ENCODE measurements at places on chromosomes 11 and 22.

- DNase-seq, result no peak
These were observed 130.4 kb downstream of the NAV2 start for GRCh38 chr11:19843079-19843478.

GRCh38 chr11:65217441-65218423, 36.0 kb downstream of the CAPN1 start:
- no peak for DNase-seq

DNA sequence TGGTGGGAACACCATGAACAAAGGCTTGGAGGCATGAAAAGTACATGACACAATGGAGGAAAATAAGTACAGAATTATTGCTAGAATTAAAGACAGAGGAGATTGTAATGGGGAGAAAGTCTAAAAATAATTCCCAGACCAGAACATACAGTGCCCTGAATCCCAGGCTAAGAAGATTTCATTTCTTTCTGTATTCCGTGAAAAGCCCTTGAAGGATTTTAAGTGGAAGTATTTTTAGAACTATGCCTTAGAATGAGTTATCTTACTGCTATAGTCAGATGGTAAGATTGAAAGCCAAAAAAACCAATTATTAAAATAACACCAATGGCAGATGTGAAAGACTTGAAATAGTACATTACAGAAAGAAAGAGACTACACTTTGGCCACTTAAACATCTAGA, 36.1 kb upstream of the SLC5A12 start:
- DNase-seq, result no peak

- DNase-seq, result no peak
These were observed 138.9 kb upstream of the MTNR1B start for GRCh38 chr11:92830377-92831155.

DNA sequence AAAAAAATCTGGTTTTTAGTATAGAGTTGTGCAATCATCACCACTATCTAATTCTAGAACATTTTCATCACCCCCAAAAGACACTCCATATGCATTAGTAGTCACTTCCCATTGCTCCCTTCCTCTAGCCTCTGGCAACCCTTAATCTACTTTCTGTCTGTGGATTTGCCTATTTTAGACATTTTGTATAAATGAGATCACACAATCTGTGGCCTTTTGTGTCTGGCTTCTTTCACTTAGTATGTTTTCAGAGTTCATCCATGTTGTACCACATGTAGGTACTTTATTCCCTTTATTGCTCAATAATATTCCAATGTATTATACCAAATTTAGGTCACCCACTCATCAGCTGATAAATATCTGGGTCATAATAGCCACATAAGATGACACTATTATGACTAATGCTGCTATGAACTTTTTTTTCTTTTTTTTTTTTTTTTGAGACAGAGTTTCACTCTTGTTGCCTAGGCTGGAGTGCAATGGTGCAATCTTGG, 67.5 kb upstream of the SCUBE2 start:
- no peak for DNase-seq

GRCh38 chr11:126392633-126393013, 37.1 kb downstream of the ST3GAL4 start:
- no peak for DNase-seq

GRCh38 chr11:106872246-106872645, 146.0 kb downstream of the GUCY1A2 start:
- no peak for DNase-seq

DNA sequence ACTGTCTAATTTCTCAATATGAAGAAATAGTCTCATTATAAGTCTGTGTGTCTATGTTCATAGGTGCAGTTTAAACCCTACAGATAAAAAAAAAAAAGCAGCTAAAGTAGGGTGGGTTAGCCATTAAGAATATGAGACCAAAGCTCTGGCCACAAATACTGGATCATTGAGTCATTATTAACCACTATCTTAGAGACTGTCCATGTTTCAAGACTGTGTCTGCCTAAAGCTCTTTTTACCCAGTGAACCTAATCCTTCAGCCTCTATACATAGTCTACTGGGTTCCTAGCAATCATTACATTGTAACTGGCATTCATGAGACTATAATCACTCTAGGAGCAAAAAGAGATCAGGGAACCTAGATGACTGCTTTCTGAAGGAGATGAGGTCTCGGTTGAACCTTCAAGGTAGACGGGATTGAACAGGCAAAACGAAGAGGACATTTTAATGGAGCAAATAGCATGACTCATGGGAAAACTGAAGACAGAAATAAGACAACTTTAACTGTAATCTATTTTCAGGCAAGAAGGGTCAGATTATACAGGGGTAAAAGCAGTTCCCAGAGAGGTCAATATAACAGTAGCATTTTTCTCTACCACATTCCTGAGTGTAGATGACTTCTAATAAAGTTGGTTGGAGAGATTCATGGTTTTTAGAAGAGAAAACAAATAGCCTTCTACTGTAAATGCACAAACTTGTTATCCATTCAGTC, 64.0 kb upstream of the FIBIN start:
- DNase-seq, result no peak

DNA sequence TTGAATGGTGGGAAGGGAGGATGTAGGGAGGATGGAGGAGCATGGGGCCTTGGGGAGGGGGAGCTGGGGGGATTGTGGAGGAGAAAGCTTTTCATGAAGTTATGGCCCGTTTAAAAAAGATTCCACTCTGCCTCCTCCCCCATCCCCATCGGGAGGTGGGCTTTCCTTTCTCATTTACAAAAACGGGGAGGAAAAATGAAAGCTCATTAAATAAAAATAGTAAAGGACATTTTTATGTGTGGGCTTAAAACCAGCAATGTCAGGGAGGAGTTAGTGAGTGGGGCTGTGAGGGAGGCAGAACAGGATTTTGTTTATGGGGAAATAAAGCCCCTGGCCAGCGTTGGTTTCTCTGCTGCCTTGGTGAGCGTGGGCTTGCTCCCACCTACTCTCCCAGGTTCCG, 83.2 kb downstream of the ZBTB16 start:
- DNase-seq, result no peak

DNA sequence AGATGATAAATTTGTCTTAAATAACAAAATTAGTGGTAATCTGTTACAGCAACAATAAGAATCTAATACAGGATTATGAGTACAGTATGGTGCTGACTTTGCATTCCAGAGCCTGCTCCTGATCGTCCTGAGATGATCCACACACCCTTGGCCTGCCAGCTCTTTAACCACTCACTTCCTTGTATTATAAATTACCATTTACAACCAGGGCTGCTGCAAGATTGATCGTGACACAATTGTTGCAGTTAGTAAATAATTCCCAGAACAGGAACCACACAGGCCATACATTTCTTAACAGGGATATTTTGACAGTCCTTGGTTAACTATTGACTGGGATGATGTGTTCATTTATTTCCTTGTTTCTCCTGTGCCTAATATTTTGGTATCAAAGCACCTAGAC, 3.8 kb upstream of the CBLIF start:
- no peak for DNase-seq

DNA sequence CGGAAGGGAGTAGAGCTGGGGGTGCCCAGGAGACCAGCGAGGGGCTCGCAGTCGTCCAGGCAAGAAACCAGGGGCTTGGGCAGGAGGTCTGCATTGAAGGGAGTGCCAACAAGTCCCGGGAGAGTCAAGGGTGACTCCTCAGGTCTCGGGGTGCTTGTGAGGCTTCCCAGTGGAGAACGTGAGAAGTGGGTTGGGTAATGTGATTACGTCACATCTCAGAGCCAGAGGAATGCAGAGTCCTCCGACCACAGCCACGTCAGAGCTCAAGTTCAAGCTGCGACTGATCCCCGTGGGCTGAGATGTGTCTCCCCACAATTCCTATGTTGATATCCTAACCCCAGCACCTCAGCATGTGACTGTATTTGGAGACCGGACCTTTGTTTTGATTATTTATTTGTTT, 89.7 kb upstream of the SHANK2 start:
- no peak for DNase-seq

DNA sequence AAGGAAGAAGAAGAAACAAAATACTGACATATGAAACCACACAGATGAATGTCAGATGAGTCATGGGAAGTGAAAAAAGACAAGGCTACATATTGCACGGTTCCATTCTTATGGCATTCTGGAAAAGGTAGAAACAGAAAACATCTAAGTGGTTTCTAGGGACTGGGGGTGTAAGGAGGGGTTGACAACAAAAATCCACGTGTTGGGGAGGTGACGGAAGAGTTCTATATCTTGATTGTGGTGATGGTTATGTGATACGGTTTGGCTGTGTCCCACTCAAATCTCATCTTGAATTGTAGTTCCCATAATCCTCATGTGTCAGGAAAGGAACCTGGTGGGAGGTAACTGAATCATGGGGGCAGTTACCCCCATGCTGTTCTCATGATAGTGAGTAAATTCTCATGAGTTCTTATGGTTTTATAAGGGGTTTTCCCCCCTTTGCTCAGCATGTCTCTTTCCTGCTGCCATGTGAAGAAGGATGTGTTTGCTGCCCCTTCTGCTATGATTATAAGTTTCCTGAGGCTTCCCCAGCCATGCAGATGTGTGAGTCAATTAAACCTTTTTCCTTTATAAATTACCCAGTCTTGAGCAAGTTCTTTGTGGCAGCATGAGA, 6.4 kb upstream of the ARFGAP3 start:
- peak; percentile 48 for DNase-seq

DNA sequence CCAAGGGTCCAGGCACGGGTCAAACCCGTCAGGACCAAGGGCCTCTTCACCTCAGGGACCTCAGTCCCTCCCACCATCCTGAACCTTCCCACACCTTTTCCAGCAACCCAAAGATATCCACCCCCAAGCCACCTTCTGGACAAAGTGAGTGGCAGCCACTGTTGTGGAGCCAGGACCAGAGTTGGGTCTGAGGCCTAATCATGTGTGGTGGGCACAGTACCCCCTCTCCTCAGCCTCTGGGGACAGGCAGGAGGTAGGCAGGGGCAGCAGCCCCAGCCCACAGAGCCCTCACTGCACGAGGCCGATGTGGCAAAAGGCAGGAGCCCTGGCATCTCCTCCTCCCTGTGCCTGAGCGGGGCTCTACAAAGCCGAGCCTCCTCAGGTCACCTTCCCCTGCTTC, 2.5 kb downstream of the KCNJ11 start:
- no peak for DNase-seq

- no peak for DNase-seq
These were observed 29.9 kb upstream of the MOB2 start for GRCh38 chr11:1516273-1517067.

- no peak for DNase-seq
These were observed 35.4 kb downstream of the MUC2 start for GRCh38 chr11:1109918-1110705.

DNA sequence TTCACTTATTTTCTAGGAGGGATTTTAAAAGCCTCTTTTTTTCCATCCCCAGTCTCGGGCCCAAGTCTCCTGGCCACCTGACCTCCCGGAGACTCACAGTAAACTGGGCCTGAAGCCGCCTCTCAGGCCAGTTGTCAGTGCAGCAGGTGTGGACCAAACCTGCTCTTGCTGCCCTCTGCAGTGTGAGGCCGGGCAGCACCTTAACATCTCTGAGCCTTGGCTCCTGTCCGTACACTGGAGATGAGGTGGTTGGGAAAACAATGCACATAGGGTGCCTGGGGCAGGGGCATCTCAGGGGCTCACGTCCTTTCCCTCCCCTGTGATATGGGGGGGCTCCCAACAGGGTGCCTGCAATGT, 45.1 kb downstream of the PHF21B start:
- DNase-seq, result no peak

- DNase-seq, result no peak
These were observed 830 bp upstream of the SPDYC start for GRCh38 chr11:65169164-65169641.

- no peak for DNase-seq
These were observed 28.2 kb downstream of the C2CD3 start for GRCh38 chr11:74142624-74143023.

DNA sequence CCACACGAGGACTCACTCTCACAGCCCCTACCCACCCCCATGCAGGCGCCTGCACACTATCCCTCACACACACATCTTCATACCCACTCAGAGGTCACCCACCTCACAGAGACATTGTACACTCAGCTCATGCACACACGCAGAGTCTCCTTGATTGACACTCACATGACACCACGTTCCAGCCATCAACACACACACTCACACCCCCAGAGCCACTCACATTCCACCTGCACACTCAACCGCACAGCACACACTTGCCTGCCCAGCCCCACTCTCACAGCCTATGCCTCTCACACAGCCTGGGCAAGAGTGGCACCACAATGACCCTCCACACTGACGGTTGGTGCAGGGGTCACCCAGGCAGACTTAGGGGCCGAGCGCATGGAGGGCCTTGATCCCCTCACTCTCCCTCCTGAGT, 2.2 kb downstream of the SPI1 start:
- DNase-seq, result no peak

- DNase-seq, result no peak
These were observed at the start of gene MRGPRE for GRCh38 chr11:3231851-3232744. TSS of gene MRGPRE (minus strand) at chr11:3232417. CDS start at chr11:3228799, 3,618 bp downstream.

- DNase-seq, result no peak
These were observed 61.8 kb downstream of the SNX19 start for GRCh38 chr11:130854483-130854882.

- DNase-seq, result no peak
These were observed 81.0 kb downstream of the CCDC34 start for GRCh38 chr11:27281740-27282590.

- DNase-seq, result no peak
These were observed 101.9 kb downstream of the MRTFA start for GRCh38 chr22:40534379-40535188.

DNA sequence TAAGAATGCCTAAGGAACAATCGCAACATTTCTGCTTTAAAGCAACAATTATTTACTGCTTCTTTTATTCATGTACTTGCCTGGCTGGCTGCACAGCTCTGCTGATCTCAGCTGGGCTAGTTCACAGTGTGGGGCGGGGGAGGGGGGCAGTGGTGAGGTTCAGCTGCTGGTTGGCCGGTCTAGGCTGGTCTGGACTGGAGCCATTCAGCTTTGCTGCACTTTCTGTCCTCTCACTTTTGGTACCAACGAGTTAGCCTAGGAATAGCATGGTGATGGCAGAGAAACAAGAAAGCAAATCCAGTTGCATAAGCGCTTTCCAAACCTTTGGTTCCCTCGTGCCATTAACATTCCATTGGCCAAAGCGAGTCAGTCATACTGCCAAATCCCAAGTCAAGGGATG, 16.0 kb upstream of the MIF start:
- no peak for DNase-seq

DNA sequence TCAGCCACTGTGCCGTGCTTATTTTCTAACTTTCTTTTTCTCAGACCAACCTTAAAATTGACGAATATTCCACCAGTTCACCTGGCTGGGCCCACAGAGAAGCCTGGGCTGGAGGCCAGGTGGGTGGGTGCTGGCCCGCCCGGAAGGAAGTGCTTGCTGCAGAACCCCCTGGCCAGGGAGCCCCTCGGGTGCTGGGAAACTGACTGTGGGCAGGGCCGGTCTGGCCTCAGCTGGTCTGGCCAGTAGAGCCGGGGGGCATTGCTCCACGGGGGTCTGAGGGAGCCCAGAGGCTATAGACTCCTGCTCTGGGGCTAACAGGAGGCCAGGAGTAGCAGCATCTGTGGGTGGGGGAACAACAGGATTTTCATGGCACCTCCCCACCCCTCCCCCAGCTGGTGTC, 6.8 kb upstream of the CHID1 start:
- DNase-seq, result no peak

- no peak for DNase-seq
These were observed 50.4 kb downstream of the OR4A47 start for GRCh38 chr11:48538991-48539390.

All from activated T-cell treated with anti-CD3 and anti-CD28 coated beads, Interleukin-2, amount 50 U/mL, for 24 hours (primary cell).